CD4-positive, alpha-beta memory T cell (primary cell): ENCODE measurements at places on chromosomes 11 and 22.

DNA sequence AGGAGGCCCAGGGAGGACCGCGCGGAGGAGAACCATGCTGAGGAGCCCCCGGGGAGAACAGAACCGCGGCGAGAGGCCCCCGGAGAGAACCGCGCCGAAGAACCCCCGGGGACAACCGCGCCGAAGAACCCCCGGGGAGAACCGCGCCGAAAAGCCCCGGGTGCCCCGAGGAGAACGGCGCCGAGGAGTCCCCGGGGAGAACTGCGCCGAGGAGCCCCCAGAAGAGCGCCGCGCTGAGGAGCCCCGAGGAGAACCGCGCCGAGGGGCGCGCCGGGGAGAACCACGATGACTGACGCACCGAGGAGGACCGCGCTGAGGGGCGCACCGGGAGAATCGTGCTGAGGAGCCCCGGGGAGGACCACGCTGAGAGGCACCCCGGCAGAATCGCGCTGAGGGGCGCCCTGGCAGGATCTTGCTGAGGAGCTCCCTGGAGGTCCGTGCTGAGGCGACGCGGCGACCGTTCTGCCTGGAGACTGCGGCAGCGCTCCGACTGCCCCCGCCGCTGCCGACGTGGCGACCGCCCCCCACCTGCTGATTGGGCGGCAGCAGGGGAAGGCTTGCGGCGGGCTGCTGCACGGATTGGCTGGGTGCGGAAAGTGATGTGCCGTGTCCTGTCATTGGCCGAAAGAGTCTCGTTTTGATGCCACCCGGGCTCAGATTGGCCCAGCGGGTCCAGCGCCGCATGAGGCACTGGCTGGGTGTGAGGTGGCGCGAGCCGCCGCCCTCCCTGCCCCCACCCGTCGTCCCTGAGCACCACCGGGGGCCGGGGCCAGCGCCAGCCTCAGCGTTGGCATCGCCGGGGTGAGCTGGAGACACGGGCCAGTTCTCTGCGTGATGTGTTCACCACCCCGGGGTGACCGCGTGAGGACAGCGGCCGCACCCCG is at the start of gene KCNQ1OT1:
KCNQ1OT1 (minus strand) TSS at position 464 of the 884 bp plus-strand sequence.
- DNase-seq = peak; percentile 89

DNA sequence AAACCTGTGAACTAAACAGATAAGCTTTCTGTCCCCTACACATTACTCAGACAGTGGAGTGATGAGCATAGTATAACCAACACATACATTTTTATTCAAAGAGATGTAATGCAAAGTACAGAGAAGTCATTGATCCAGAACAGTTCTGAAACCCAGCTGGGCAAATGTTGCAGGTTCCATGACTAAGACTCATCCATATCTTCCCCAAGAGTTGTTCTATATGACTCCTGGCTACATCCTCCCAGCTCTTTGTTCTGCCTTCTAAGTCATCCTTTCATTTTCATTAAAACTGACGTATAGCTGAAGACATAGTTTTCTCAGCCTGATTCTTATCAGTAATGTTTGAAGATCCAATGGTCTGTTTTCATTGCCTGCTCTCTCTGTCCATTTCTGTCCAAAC is 47.3 kb downstream of the PLAAT5 start:
- DNase-seq = no peak

DNA sequence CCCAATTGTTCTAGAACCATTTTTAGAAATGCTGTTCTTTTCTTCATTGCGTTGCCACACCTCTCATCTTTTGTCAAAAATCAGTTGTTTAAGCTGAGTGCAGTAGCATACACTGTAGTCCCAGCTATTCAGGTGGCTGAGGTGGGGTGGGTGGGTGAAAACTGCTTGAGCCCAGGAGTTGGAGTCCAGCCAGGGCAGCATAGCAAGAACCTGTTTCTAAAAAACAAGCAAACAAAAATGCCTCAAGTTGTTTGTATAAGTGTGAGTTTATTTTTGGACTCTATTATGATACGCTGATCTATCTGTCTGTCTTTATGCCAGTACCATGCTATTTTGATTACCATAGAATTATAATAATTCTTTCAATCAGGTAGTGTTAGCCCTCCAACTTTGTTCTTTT is 62.5 kb upstream of the RRM1 start:
- no peak for DNase-seq

- peak; percentile 9 for DNase-seq
Measured at GRCh38 chr11:31995525-31996094, 95.3 kb upstream of the RCN1 start.

- DNase-seq = peak; percentile 50
Measured at GRCh38 chr11:78420796-78421209, 3.2 kb upstream of the GAB2 start.

DNA sequence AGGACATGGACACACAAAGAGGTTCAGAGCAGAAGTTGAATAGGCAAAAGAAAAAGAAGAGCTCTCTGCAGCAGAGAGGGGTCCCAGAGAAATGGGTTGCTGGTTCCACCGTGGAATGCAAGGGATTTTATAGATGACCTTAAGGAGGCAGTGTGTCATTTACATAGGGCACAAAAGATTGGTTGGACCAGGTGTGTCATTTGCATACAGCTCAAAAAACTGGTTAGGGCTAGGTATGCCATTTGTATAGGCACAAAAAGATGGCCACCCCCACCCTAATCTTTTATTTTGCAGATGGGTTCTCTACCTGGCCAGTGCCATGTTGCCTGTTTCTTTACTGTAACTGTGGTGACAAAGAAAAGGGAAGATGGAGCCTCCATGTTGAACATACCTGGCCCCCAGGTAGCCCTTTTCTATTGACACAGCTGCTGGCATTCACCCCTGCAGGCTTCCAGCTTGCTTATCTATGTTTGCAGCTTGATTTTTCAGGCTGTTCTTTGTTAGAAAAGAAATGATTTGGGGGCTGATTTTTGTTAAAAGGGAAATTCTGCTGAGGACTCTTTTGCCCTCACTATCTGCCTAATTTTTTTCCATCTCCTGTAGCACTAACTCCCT is 3.1 kb upstream of the CAVIN3 start:
- no peak for DNase-seq

GRCh38 chr22:17314487-17314886 is 54.8 kb upstream of the CECR2 start:
- DNase-seq = no peak

DNA sequence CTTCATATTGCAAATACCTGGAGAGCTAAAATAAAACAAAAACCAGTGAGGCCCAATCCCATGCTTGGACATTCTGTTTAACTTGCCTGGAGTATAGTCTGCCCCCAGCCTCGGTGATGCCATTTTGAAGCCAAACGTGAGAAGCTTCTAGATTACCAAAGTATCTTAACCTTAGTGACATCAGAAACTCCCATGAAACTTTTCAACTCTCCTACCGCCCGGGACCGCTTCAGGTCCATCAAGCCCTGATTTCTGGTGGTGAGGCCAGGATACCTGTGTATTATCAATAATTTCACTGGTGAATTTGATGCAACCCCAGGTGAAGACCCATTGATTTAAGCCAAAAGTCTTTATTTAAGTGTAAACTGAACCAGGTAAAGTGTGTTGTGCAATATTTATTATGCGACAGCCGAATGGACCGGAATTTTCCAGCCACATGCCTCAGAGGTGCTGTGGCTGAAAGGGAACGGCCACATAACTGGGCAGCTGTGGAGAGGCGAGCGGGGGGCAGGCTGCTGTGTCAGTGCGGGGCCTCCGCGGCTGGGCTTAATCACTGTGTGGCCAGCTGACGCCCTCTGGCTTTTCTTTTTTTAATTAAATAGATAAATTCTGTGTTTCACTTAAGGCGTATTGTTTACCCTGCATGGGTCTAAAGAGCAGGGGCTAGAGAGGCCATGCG is 385.5 kb upstream of the B3GAT1 start:
- no peak for DNase-seq

GRCh38 chr11:10857459-10857708 is 469 bp downstream of the ZBED5 start:
- DNase-seq = no peak

DNA sequence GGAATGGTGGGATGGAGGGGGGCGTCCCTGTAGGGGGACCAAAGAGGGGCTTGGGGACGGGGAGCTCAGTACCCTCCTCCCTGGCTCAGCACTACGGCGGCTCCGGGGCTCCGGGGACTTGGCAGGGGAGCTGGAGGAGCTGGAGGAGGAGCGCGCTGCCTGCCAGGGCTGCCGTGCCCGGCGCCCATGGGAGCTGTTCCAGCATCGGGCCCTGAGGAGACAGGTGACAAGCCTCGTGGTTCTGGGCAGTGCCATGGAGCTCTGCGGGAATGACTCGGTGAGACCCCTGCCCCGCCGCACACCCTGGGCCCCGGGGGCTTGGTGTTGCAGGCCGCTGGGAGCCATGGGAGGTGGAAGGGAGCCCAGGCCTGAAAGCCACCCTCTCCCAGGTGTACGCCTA is 11.8 kb upstream of the MIF start:
- DNase-seq = no peak

- DNase-seq = no peak
Measured at GRCh38 chr11:87116185-87116584, 78.5 kb downstream of the TMEM135 start.

DNA sequence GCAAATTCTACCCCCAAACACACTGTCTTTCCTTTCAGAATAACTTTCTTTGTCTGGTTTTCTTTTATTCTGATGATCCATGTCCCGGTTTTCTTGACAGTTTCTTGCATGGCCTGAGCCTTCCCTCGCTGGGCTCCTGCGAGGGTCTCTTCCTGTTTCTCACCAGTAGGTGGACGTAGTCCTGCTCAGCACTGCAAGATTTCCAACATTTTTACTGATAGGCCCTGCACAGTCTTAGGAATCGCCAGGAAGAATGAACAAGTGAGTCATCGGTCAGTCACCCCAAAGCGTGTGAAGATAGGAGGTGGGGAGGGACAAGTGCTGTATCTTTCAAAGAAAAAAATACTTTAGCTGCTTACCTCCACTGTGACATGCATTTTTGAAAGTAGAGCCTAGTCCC is 16.9 kb upstream of the KIRREL3 start:
- DNase-seq = no peak

DNA sequence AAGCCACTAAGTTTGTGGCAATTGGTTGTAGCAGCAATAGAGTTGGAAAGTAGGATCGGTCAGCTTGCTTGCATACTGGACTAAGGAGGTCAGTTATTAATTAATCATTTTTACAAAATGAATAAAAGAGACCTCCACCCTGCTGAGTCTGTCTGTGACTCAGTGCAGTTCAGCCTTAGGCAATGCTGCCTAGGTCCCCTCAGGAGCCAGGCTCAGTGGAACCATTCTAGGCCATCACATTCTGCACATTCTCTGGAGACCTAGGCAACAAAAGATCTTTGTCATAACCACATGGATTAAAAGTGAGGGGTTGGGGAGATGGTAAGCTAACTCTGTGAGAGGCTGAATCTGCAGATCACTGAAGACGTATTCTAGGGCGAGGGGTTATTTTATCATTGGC is 178.7 kb upstream of the CADM1 start:
- DNase-seq = no peak

DNA sequence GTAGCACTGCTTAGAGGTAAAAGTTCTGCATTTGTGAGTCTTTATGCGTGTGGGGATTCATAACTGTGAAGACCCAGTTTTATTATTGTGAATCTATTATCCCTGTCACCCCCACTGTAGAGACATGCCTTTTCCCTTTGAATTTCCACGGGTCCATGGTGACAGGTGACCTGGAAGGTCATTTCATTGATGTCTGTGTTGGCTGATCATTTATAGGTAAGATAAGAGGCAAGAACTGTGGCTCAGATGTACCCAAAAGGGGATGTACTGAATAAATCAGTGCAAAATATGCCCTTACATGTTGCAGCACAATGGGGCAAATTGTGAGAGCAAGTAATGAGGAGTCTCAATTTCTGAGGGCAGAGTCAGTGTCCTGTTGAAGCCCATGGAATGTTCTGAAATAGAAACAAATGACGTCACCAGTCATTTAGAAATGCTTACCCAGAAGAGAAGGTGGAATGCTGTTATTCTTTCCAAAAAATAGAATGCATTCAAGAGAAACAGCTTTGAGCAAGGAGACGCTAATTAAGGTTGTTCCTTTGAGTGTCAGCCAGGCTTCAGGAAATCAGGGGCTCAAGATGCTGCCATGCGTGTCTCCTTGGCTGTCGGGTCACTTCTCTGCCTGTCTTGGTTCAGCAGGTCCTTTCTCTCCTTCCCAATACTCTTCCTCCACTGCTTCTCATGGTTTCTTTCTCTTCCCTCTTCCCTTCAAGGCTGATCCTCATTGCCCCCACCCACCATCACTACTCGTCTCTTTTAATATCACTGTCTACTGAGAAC is 118.7 kb upstream of the E2F8 start:
- no peak for DNase-seq

DNA sequence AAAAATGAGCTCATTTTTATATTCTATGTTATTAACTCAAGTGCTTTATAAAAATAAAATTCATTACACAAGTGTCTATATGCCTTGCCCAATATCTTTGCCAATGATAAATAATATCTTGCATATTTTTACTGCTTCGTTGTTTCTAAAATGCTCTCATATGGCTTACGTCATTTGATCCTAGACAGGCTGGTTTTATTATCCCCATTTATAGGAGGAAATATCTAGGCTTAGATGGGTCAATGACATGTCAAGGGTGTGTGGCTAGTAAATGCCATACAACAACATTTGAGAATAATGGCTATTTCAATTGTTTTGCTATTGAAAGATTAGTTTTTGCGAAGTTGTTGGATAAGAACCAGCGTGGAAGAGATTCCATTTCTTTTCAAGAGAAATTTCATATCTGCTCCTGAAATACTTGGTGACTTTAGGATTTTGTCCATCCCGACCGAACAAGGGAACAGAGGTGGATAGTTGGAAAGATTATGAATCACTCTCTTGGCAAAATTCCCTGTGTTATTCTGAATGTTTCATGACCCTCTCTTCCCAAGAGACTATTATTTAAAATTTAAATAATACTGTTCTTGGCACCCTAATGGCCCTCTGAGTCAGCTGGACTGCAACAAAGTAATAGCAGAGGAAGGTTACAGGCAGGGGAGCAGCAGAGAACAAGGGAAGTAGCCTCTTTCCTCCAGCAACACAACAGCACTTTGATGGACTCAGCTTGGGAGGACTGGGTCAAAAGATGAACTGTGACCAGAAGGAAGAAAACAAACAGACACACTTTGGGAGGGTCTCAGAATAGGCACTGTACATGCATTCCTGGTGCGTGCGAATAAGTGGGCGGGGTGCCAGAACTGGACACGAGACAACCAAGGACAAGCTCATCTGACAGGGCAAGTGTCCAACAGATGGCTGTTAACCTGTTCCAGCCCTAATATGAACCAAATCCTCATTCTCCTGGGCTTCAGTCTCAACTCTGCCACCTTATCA is 94.5 kb downstream of the ME3 start:
- DNase-seq = no peak
